ENCODE measurements at places on chromosomes 7 and 10.

GRCh38 chr7:134605978-134606923 is 40.4 kb upstream of the BPGM start:
- peak; percentile 53 for DNase-seq

DNA sequence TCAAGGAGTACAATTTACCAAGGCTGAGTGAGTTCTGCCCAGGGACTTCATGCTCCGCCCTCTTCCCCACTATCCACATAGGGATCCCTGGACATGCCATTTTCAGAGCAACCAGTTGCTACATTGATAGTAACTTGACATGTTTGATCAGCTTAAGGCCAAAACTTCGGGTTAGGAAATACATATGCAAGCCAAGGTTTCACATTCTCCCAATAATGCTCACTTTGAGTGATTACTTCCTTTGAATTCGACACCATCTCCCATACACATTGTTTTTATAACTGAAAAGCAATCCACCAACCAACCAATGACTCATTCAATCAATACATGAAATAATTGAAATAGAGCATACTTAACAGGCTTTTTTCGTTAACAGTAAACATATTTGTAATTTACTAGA is 137.9 kb downstream of the GLI3 start:
- no peak for DNase-seq

GRCh38 chr7:148854983-148855382 is 29.1 kb downstream of the EZH2 start:
- DNase-seq = no peak

GRCh38 chr7:22332461-22332870 is 24.5 kb downstream of the RAPGEF5 start:
- DNase-seq = no peak

DNA sequence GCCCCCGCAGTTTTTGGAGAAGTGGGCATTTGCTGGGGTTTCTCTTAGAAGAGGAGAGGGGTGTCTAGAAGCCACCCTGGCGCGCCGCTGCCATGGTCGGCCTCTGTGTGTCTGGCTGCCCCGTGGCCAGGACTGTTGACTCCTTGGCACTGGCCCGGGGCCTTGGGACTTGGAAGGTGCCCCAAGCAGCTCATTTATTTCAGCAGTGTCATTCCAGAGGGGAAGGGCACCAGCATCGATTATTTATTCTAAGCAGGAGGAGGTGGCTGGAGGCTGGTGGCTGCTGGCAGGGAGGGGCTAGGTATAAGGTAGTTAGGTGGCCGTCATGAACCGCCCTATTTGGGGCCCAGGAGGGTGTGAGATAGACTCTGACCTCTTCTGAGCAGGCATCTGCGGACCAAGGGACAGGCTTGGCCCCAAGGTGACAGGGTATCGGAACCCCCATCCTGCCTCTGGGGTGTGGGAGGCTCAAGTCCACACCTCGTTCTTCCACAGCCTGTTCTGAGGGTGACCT is 1.6 kb downstream of the GTF2IRD1 start:
- DNase-seq = no peak

DNA sequence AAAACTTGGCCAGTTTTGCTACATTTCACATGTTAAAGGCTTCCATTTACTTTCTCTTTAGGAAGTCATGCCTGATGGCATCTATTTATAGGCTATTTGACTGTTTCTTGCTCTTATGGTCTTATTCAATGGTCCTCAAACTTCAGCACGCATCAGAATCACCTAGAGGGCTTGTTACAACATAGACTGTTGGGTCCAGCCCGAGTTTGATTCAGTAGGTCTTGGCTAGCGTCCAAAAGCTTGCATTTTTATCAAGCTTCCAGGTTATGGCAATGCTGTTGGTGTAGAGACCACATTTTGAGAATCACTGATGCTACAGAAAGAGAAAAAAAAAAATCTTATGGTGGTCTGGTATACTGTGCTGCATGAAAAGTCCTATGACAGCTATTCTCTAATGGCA is 51.9 kb downstream of the MTPN start:
- no peak for DNase-seq

DNA sequence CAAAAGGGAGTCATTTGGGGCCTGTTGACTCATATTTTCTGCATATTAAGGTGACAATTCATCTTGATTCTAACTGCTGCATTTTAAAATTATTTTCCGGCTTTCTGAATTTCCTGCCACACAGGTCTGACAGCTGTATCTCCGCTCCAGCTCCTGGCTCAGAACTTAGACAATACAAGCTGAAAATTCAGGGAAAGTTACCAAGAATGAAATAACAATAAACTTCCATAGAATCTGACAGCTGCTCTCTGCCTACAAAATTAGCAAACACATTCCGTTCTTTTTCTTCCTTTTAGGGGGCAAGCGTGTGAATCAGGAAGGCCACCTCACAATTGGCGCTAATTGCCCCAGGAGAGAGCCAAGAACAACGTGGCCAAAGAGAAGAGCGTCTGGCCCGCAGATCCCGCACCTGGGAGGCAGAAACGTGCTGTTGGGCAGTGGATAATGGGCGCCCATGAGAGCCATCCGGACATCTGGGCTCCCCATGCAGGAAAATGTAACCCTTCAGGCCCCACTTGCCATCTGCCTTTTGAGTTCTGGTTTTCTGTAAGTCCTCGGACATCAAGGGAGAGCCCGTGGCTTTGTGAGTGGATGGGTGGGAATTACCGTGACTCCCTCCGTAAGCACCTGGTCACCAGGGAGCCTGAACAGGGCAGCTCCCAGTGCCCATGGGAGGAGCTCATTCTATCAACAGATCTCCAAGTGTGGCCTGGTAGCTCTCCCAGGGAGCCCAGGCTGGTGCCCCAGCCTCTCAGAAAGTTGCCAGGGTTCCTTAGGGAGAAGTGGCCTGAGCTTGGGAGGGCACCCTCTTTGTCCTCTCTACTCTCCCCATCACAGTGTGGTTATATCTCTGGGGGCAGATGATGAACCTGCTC is 5.0 kb downstream of the CLRN3 start:
- no peak for DNase-seq

DNA sequence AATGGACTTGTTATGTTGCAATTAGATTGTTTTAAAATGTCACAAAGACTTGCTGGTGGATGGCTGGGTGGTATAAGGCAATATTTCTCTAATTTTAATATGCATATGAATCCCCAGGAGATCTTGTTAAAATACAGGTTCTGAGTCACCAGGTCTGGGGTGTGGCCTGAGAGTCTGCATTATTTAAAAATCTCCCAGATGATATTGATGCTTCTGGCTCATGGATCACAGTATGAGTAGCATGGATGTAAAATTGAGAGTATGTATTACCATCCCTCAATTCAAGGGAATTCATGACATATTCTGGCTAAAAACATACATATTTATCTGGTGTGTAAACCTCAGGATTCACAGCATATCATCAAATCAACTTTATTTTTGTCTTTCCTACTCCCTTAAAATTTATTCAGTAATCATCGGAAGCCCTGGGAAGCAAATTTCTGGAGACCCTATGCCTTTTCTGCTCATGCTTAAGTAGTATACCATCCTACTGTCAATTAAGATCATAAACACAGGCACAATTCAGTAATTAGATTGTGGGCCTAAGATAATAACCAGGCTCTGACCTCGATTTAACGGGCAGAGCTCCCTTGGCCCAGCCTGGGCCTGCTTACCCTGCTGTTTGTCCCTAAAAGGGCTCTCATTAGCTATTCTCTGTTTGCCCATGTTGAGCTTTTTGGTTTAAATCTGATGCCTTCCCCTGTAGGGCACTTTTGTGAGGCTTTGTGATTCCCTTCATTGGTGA is 29.6 kb upstream of the ICA1 start:
- no peak for DNase-seq

DNA sequence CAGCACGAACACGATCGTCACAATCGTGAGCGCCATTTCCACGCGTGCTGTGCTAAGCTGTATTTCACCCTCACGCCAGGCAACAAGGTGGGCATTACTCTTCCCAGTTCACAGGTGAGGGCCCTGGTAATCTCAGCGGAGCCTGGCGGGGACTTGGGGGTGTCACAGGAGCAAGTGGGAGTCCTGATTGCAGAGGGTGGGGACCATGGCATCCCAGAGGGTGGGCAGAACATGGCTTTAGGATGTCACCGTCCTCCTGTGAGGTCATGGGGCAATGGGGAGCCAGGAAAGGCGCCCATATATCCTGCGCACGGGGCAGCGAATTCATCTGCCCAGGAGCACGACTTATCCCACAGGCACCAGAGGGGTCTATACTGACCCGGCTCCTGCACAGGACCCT is 489.8 kb downstream of the DNAJB6 start:
- DNase-seq = no peak

DNA sequence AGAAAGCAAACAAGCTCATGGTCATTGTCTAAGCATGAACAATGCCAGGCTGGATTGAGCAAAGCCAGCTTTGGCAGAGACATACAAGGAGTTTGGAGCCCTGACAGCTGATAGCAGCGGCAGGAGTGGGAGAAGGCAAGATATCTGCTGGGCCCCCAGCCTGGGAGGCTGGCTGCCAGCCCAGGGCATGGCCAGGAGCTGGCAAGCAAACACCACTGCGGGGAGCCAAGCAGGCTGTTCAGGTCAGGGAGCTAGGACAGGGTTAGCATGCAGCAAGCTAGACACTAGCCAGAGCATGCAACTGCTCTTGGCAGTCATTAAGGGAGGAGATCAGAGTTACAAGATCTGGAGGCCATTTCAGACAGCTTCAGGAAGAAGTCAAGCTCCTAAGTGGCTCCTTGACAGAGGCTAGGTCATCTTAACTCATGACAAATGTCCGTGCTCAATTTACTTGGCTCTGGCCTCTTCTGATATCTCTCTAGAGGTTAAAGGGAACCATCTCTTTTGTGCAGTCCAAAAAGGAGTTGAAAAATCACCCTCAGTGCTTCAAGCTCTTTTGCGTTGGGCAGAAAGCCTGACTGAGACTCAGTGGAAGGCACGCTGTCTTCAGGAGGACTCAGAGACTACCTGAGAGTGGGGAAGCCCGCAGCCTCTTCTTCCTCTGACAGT is 436.8 kb upstream of the C7orf33 start:
- peak; percentile 98 for DNase-seq

GRCh38 chr7:142507799-142508198 is 241.5 kb upstream of the PRSS1 start:
- no peak for DNase-seq

- DNase-seq = no peak
These were observed 22.8 kb downstream of the ANTXRL start for GRCh38 chr10:46309511-46310142.

DNA sequence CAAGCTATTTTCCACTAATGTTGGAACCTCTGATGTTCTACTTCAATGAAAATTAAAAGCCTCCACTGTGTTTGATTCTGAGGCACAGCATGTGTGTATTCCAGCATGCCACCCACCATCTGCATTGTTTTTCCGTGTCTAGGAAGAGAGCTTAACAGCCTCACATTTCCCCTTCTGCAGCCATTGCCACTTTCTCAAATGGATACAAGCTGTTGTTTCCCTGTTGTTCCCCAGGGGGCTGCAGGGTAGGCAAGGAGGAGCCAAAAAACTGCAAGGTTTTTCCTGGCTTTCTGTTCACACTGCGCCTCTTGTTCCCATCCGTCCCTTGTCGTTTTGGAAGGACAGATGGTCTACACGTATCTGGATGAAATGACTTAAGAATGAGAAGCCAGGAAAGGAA is 72.3 kb upstream of the DNAJB12 start:
- no peak for DNase-seq

DNA sequence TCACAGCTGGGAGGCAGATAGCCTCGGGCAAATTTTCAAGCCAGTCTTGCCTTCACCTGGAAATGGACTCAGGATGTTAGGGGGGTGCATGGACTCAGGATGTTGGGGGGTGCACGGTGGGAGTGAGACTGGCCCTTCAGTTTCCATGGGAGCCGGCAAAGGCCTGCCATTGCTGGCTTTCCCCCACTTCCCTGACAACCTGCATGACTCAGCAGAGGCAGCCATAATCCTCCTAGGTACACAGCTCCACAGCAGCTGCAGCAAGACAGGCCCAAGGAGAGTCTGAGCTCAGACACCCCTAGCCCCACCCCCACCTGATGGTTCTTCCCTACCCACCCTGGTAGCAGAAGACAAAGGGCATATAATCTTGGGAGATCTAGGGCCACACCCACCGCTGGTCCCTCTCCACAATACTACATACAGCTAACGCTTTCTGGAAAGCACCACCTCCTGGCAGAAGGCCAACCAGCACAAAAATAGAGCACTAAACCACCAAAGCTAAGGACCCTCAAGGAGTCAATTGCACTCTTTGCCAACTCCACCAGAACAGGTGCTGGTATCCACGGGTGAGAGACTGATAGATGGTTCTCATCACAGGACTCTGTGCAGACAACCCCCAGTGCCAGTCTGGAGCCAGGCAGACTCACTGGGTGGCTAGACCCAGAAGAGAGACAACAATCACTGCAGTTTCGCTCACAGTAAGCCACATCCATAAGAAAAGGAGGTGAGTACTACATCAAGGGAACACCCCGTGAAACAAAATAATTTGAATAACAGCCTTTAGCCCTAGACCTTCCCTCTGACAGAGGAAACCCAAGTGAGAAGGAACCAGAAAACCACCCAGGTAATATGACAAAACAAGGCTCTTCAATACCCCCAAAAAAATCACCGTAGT is 18.3 kb downstream of the C7orf25 start:
- peak; percentile 35 for DNase-seq

GRCh38 chr7:69652947-69653701 is 54.8 kb downstream of the AUTS2 start:
- DNase-seq = peak; percentile 10

DNA sequence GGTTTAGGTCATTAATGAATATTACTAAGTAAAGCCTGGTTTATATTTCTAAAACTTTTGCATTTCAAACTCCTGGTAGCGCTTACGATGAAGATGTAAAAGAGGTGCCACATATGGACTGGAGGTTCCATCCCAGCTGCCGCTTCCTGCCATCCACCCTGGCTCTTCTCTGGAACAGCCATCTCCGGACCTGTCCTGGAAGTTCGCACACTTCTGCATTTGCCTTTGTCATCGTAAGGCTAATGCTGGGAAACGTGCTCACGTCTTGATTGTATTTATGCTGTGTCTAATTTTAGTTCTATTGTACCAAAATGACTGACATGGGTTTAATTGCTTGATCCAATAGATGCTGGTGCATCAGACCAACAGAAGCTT is 103.1 kb downstream of the HIPK2 start:
- no peak for DNase-seq

DNA sequence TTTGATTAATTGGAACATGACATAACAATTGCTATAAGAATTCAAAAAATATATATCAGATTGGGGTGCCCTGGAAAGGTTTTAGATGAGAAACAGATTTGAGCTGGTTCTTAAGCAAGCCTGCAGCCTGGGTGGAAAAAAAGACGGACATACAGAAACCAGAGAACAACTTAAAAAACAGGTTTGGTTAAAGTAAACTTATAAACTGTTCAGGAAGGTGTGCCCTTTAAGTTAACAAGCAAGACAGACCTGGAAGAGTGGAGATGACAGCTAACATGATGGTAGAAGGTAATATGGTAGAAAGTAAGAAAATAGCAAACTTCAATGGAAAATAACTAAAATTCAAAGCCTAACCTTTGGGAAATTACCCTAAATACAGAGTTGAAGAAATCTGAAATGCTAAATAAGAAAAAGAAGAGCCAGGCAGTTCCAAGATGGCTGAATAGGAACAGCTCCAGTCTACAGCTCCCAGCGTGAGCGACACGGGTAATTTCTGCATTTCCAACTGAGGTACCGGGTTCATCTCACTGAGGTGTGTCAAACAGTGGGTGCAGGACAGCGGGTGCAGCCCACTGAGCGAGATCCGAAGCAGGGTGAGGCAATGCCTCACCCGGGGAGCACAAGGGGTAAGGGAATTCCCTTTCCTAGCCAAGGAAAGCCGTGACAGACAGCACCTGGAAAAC is 52.2 kb downstream of the CADPS2 start:
- DNase-seq = no peak

- no peak for DNase-seq
These were observed 75.0 kb upstream of the GPR22 start for GRCh38 chr7:107394831-107395230.
